Fibroblast of skin of left biceps (primary cell): ENCODE measurements at places on chromosomes 7 and 10.
A peak's percentile ranks its signal among the peaks of the same experiment; 100 is the strongest.

DNA sequence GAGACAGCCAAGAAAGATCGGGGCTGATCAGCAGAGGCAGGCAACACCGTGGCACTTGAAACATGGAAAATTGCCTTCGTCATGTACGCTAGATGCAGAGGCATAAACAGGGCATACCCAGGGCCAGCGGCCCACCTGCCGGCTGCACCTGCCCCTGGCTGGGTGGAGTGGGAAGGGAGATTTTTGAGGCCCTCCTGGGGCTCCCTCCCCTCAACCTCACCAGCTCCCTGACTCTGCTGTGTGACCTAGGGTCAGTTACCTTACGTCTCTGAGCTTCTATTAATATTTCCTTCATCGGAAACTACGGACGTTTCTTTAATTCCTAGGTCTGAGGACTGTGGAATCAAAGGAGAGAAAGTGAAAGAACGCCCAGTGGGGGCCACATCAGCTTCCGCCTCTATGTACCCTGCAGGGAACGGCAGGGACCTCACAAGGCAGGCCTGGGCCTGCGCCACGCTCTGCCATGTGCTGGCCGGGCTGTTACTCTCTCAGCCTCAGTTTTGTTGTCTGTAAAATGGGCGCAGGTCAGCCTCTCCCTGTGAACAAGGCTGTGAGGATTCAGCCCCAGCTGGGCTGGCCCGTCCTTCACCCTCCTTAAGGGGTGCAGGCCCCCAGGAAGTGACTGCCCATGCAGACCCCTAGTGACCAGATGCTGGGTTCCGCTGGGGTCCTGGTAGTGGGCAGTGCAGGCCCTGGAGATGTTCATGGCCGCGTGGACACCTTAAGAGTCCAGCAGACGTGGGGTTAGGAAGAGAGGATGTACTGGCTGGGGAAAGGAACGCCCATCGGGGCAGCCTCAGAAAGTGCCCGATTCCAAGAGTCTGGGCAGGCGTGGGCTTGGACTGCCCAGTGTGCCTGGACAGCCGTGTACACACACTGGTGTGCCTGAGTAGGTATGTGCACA, 22.7 kb downstream of the ELFN1 start:
- DNase-seq, result no peak

- DNase-seq, result peak; percentile 15
Measured at GRCh38 chr10:60384011-60384410, 5.7 kb downstream of the ANK3 start.

- no peak for DNase-seq
Measured at GRCh38 chr10:113879691-113880090, 25.2 kb downstream of the NHLRC2 start.

DNA sequence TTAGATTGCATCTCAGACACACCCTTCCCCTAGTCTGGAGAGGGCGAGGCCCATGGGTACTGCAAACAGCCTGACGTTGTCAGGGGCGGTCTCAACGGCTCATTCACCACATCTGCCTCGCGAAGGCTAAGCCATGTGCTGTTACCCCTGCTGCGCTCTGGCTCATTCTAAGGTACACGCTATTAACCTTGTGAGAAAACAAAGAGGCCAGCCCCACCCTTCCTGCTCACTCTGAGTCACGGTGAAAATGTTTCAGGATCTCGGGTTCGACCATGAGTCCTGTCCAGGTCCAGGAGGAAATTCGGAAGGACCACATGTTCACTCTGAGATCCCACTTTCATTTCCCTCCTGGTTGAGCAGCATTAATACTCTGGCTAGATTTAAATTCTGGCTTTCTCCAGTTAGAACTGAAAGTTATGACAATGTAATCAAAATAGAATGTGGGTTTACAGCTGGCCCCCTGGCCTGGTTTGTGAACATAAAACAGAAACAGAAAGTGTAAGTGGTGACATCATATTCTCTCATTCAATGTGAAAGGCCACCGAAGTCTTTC, 55.2 kb downstream of the EGFR start:
- no peak for DNase-seq

DNA sequence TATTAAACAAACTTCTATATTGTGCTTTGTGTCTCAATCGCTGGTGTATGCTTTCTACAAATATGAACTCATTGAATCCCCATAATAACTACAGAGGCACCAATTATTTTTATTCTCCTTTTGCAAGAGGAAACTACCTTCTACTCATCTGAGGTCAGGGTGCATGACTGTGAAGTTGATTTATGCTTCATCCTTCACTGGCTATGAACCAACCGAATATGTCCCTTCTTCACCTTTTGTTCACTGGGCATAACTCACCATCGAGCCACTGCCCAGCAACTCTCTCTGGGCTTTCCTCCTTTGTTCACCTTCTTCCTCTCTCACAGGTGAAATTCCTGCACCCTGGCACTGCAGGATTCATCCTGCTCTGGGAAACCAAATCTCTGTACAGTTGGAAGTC, 61.3 kb upstream of the PFKP start:
- no peak for DNase-seq

DNA sequence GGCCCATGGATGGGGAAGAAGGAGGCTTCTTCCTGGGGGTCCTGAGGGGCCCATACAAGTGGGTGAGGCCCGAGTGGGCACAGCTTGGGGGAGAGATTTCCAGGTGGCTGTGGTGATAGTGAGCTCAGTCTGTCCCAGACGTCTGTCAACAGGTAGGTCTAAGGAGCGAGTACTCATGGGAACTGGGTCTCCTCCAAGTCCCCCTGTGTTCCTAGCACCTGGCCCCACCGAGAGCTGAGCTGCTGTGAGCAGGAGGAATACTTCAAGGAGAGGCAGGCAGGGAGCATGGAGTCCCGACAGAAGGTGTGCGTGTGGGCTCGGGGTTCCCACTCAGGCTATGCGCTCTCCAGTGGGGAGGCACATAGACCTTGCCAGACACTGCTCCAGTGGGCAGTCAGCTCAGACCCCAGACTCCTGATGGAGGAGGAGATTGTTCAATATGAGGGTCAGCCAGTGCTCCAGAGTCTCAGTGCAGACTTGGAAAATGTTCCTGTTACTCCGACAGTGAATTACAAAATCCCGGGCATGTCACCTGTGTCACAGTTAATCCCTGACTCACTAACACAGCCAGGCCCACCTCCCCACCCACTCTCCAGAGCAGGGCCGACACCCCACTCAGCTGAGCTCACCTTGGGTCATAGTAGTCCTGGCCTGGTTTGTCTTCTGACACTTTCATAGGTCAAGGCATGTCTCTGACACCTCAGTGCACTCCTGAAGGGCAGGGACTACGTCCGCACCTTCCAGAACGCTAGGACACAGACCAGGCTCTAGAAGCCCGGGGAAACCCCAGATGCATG, 28.2 kb upstream of the C10orf53 start:
- no peak for DNase-seq

GRCh38 chr10:6065835-6066234, 3.7 kb upstream of the IL2RA start:
- DNase-seq, result no peak

DNA sequence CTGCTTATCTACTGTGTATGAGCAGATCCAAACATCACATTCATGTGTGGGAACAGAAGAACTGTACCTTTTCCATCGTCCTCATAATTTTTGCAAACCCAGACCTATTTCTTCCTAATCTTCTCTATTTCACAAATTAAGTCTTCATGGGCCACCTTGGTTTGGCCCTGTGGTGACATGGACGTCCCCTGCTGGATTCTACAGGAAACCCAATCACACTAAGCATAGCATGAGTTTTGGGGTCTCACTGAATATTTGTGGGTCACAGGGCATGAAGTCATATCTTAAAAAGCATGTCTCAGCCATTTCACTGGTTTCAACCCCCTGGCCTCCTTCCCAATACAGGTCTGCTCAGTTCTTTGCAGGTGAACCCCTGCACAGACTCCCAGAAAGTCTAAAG, 35.8 kb upstream of the CDCA7L start:
- no peak for DNase-seq

DNA sequence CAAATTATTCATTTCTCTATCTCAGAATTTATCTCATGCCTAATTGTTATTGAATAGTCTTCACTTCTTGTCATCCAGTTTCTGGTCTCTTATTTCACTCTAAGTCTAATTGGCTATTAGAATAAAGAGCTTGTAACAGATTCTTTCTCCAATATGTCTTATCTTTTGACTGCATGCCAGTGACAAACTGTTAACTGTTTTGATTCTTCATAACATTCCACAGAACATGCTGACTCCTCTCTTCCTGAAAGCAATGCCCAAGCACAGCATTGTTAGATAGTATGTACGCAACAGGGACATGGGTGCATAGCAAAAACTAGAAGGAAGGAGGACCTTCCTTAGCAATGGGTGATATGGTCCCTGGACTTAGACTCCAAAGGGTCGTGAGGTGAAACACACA, 65.4 kb downstream of the TRUB1 start:
- DNase-seq, result no peak

DNA sequence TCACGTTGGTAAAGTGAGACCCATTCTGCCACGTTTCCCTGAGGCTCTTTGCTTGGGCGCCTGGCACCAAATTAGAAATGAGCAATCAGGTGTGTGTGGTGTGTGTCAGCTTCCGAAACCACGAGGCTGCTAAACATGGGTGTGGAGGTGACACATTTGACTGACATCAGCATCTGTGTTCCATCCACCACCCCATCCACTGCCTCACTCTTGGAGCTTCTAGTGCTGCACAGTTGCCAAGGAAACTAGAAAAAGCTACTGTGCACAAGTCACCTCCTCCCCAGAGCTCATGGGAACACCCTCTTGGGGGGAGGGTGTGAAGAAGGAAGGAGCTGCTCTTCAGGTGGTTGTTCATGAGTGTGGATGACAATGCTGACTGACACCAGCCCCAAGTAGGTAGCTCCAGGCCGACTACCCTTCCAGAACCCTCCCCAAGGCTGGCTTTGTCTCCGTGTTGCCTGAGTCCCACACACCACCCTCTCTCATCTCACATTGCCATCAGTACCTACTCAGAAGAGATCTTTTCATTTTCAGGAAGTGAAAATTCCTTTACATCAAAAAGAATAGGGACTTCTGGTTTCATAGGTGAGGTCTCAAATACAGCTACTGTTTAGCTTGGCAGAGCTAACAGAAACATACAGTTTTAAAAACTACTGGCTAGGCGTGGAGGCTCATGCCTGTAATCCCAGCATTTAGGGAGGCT, 152.2 kb downstream of the TMEM178B start:
- DNase-seq, result no peak

DNA sequence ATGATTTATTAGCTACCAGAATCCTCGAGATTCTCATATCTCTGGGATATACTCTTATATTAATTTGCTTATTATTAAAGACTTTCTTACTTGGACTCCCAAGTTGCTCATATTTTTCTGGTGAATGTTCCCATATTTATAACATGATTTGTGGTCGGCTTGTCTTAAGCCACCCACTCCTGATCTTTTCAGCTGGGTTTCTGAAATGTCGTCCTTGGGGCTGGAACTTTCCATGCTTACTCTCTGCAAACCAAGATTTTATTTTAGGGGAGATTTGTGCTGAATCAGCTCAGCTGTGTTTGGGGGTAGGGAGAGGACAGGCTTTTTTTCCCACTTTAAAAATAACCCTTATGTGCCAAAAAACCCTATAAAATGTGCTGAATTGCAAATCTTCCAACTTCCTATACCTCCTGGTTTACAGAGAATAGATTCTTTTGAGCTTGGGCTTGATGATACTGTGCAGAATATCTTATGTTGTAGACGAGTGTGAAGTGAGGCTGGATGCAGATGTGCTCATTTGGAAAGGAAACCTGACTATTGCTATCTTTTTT, 162.1 kb downstream of the SND1 start:
- no peak for DNase-seq

DNA sequence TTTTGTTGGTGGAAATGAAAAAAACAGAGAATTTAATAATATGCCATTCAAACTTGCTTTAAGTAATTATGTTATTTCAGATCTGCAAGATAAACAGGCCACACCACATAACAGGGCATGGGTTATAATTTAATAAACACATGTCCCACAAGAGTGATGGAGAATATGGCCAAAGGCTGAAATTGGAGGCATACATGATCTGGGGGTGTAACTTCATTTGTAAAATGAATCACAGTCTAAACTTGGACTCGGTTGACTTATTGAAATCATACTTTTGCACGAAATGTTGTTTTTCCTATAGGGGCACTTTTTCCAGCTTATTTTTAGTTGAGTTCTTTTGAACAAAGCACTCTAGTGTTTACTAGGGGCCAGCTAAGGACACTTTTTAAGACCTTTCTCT, 151.6 kb downstream of the TMEM26 start:
- no peak for DNase-seq

GRCh38 chr7:157266272-157266671, 70.5 kb upstream of the DNAJB6 start:
- no peak for DNase-seq

- no peak for DNase-seq
Measured at GRCh38 chr10:48453451-48454301, 147.2 kb downstream of the MAPK8 start.

GRCh38 chr7:69844264-69844868, 246.1 kb downstream of the AUTS2 start:
- no peak for DNase-seq

DNA sequence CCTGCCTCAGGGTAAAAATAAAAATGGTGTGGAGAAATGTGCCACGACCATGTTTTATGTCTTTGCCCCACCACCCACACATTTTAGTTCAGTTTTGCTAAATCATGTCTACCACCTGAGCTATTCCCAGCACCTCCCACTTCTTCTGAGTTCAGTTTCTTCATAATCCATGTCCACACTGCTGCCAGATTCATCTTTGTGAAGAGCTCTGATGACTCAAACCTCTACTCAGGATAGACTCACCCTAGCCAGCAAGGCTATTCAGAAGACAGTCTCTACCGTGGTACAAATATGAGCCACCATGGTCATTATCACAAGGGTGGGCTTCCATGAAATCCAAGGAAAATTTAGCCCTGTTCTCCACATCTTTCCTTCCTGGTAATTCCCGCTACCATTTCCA, 231.1 kb upstream of the PRKCQ start:
- no peak for DNase-seq

DNA sequence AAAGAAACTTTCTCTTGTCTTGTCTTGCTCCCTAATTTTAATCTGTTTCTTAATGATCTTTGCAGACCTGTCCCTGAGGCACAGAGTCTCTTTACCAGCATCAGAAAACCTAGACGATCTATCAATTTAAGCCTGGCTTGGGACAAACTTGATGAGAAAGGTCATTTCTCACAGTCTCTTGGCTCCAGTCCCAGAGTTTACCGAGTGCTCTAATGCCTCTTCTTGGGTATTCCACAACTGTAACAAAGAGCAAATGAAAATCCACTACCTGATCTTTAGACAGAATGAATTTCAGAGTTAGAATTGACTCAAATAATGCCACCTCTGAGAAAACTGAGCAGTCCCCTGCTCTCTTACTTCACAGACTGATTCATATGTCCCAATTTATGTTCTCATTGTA, 106.4 kb upstream of the DNAJB12 start:
- no peak for DNase-seq
